ENCODE measurements at places on chromosomes 13 and 19.

DNA sequence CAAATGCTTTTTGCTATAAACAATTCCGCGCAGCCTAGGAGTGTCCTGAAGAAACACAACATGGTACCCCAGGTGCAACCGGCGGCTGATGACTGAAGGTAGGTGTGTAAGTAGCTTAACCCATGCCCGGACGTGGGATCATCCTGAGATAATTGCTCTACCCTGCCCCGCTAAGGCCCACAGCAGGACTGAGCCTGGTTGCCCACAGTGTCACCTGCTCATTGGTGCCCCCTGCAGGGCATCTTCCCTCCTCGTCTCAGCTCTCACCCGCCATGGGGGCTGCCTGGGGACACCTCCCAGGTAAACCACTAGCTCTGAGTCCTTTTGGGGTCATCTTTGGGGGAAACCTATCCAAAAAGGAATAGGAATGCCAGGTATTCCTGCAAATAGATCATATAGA is 22.3 kb downstream of the TMEM161A start:
- DNase-seq: peak; percentile 50

GRCh38 chr13:51585696-51586095 is 1.4 kb downstream of the WDFY2 start:
- no peak for DNase-seq

- DNase-seq: no peak
These were observed at the start of gene IFNL1 for GRCh38 chr19:39296055-39296645. IFNL1 (plus strand) TSS chr19:39296407; CDS start chr19:39296422, 15 bp downstream.

- DNase-seq: peak; percentile 5
These were observed 21.1 kb downstream of the PROSER1 start for GRCh38 chr13:39016787-39017186.

DNA sequence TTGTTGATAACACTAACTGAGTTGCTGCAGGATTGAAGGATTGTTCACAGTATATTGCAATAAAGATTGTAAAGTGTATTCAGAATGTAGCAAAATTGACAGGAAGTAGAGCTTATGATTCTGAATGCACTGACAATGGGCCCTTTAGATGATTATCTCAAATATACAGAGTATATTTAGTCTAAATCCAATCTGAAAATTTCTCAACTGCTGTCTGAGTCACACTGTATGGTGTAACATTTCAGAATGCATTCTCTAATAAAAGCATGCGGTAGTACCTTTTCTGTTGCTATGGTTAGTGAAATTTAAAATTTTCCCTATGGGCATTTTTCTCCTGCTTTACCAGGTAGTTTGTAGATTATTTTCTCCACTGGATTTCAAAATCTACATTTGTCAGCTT is 365.2 kb downstream of the PCDH17 start:
- no peak for DNase-seq

DNA sequence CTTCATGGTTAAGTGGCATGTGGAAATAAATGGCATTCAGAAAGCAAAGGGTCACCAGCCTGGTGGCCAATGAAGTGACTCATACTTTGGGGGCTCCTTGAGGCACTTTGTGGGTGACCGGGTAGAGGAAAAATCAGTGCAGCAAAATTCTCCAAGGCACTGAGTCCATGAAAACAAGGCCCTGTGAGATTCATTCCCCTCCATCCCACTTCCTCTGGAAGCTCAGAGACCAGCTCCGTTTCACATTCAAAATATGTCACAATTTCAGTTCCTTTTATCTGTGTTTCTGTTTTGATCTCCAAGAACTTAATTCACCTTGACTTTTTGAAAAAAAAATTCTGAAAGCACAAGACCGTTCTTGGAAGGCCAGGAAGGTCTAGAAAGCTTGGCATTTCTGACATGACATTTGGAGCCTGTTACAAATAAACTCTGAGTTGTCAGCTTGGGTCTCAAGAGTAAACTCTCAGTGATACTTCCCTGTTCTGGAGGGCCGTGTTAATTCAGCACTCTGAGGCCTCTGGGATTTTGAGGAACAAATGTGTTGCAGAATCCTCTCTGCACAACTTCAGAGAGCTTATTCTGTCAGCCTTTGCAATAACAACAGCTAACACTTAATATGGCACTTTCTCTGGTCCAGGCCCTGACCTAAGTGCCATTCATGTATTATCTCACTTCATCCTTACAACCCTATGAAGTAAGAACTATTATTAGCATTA is 6.8 kb downstream of the CYSLTR2 start:
- no peak for DNase-seq
